HTR-8/SVneo (cell line): ENCODE measurements at places on chromosomes 13 and 19.

- no peak for DNase-seq
Observed at GRCh38 chr13:105936816-105937215, 598.6 kb downstream of the EFNB2 start.

DNA sequence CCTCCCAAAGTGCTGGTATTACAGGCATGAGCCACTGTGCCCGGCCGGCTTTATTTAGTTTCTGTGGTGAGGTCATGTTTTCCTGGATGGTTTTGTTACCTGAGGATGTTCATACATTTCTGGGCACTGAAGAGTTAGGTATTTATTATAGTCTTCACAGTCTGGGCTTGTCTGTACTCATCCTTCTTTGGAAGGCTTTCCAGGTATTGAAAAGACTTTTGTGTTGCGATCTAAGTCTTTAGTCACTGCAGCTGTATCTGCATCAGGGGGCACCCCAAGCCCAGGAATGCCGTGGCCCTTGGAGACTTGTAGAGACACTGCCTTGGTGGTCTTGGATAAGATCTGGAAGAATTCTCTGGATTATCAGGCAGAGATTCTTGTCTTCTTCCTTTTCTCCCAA, 12.8 kb downstream of the BLOC1S3 start:
- DNase-seq: no peak

DNA sequence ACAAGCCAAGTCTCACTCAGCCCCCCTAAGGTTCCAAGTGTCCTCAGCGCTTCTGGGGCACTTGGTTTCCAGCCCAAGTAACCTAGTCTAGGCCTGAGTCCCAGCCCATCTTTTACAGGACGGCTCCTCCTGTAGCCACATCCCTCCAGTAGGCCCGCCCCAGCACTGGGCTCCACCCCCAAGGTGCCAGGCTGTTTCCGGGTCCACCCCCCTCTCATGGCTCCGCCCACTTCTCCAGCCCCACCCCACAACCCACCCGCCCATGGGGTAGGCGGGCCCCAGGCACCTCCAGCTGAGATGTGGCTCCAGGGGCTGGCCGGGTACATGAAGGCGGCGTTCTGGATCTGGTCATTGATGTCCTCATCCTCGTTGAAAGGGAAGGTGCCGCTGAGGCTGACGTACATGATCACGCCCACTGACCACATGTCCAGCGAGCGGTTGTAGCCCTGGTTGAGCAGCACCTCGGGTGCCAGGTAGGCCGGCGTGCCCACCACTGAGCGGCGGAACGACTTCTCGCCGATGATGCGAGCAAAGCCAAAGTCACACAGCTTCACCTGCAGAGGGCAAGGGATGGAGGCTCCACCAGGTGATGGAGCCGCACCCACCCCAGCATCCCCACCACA, 17.2 kb upstream of the DACT3 start:
- no peak for DNase-seq

- DNase-seq: no peak
Observed at GRCh38 chr13:62038214-62038613, 622.6 kb upstream of the PCDH20 start.

GRCh38 chr13:44237276-44237767, 136.3 kb upstream of the SERP2 start:
- peak; percentile 18 for DNase-seq

- DNase-seq: no peak
Observed at GRCh38 chr19:574658-575526, 2.5 kb downstream of the BSG start.

DNA sequence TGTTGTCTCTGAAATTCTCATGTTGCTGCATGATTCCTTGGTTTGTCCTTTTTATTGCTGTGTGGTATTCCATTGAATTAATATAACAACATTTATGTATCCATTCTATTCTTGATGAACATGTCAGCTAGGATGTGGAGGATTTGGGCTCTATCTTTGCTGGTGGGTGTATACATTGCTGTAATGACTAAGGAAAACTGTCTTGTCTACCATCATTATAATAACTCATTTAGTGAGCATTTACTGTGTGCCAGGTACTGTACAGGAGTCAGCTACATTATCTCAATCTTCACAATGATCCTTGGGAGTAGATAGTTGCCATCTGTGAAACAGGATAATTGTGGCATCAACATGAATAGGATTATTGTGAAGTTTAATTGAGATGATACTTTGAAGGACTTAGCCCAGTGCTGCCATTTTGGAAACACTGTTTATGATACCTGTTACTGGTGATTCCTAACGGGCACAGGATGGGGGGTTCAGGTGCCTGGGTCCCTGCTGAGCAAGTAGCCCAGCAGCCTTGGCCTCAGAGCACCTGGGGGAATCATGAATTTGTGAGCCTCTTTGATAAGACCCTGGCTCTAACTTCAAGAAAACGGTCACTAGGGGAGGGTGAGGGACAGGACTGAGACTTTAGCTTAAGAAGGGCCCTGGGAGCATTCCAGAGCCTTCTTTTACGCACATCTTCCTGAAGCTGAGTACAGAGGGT, 1.8 kb upstream of the CCNE1 start:
- no peak for DNase-seq

- DNase-seq: no peak
Observed at GRCh38 chr19:22052644-22053013, 345 bp downstream of the ZNF257 start.

GRCh38 chr19:2556221-2557092, 80.5 kb downstream of the GADD45B start:
- DNase-seq: no peak

- no peak for DNase-seq
Observed at GRCh38 chr13:30333616-30334015, 26.3 kb upstream of the KATNAL1 start.

DNA sequence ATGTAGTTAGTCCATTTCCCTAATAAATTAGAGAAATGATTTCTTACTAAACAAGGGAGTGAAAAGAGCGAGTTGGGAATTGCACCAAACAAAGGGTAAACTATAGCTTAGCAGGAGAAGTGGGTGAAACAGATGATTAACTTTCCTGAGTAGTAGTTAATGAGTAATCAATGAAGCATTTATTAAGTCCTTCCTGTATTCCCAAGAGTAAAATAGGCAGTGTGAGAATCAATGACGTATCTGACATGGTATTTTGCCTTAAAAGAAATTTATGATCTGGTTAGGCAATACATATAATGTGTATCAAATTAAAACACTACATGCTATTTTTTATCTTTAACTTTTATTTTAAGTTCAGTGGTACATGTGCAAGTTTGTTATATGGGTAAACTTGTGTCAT, 142.8 kb downstream of the KLF5 start:
- no peak for DNase-seq

DNA sequence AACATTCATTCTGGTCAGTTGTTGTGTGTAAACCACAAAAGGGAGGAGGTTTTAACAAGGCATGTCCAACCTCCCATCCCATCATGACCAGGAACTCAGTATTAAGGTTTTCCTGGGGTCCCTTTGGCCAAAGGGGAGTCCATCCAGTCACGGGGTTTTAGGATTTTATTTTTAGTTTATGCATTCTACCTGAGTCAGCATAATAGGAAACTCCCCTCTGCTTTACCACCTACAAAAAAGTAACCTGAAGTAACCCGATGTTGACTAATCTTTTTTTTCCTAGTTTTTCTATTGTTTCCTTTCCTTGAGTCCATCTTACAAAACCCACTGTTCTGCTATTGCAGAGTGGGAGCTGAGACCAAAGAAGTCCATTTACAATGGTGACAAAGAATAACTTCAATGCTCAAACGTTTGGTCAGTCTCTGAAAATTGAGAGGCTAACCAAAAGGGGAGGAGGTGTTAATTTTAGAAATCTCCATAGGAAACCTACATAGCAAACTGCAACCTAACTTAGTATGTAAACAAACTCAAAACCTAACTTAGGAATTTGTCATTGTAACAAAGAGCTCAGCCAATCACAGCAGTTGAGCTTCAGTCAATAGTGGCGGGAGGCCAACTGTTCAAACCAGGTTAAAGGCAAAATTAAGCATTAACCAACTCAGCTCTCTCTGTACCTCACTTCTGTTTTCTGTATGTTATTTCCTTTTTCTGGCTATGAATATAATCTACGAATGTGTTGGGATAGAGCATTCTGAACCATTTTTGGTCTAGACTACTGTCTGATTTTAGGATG, 1954.1 kb downstream of the PCDH9 start:
- DNase-seq: no peak

GRCh38 chr19:23509686-23510450, 114.6 kb upstream of the ZNF91 start:
- DNase-seq: peak; percentile 41

DNA sequence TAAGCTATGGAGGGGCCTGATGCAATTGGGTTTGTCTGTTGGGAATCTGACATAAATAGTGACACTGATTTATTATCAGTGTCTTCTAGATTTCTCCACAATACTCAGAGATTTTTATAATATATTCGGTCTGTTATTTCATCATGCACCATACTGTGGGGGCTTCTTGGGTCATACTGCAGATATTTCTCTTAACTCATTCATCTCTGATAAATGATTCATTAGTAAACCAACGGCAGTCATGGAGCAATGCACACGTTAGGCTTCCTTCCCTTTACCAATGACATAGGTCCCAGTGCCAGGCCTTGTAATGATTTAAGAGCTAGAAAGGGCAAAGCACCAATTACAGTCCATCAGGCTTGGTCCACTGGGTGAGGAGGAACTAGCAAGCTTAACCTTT, 53.6 kb downstream of the FAM216B start:
- DNase-seq: no peak

GRCh38 chr13:101594936-101595335, 142.5 kb downstream of the ITGBL1 start:
- DNase-seq: no peak

DNA sequence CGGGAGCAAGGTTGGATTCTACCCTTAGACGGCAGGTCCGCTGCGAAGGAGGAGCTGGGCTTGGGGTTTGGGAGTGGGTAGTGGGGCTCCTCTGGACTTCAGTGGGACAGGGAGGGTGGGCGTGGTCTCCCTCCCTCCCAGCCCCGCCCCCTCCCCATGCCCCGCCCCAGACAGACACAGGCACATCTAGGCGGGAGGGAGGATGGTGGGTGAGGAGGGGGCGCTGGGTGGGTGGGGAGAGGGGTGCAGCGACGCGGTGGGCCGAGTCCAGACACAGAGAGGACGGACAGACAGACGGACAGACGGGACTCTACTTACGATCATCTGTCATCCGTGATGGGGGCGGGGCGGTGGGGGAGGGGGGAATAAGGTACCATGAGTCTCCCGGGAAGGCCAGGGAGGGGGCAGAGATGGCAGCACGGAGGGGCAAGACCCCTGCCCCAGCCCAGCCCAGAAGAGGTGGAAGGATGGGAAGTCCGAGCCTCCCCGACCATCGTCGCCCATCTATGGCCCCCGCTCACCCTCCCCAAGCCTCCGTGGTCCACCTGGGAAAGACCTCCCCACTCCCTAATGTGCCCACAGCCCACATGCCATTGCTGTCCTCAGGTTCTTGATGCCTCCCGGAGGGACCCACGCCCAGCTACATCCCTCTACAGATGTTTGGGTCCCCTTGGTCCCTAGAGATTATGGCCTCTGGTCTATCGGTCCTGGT, 64.8 kb downstream of the UNC13A start:
- DNase-seq: no peak

DNA sequence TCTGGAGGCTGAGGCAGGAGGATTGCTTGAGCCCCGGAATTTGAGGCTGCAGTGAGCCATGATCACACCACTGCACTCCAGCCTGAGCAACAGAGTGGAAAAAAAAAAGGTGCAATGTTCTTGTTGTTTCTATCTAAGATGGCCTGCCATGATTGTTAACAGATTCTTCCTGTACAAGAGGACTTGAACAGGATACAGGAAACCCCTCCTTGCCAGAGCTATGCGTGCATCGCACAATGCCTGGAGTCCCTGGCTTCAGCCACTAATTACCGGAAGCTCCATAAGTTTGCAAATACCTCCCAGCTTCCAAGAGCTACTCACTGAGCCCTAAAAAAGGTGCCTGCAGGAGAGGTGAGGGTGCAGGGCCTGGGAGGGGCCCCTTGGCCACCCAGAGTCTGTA, 13.1 kb upstream of the HIF3A start:
- DNase-seq: no peak

DNA sequence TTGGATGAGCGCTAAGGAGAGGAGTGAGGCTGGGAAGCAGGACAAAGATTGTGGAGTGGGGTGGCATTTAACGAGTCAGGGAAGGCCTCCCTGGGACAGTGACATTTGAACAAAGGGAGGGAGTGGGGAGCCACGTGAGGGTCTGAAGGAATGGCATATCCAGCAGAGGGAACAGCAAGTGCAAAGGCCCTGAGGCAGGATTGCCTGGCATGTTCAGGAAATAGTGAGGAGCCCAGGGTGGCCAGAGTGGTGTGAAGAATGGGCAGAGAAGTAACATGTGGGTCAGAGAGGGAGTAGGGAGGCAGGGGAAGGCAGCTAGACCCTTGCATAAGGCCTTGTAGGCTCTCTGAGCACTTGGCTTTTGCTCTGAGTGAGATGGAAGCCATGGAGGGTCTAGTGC, 14.9 kb upstream of the PVR start:
- DNase-seq: no peak

- no peak for DNase-seq
Observed at GRCh38 chr19:18122860-18123795, 25.6 kb downstream of the MAST3 start.

GRCh38 chr19:46951171-46951986, 68.3 kb upstream of the NPAS1 start:
- no peak for DNase-seq

- DNase-seq: no peak
Observed at GRCh38 chr13:26112843-26113242, 61.0 kb upstream of the SHISA2 start.

- no peak for DNase-seq
Observed at GRCh38 chr19:15641901-15642491, 1.3 kb downstream of the CYP4F3 start.

GRCh38 chr13:76160961-76161925, 525.1 kb downstream of the LMO7 start:
- no peak for DNase-seq

DNA sequence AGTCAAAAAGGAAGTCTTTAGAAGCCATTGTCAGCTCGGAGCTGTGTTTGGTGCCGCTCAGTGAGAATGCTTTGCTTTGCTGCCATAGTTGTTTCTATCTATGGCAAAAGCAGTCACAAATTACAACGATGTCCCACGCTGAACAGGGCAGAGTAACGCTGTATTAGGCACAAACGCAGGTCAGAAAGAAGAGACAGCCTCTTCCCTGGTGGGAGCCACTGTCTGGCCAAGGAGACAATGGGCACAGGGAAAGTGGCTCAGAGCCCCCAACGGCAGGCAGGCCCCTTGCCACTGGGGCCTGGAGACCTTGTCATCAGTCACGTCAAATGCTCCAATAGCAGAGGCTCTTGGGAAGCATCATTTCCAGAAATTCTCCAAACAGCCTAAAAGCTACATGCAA, 244.2 kb downstream of the TEX29 start:
- no peak for DNase-seq
